ENCODE measurements at places on chromosomes 4 and X.

DNA sequence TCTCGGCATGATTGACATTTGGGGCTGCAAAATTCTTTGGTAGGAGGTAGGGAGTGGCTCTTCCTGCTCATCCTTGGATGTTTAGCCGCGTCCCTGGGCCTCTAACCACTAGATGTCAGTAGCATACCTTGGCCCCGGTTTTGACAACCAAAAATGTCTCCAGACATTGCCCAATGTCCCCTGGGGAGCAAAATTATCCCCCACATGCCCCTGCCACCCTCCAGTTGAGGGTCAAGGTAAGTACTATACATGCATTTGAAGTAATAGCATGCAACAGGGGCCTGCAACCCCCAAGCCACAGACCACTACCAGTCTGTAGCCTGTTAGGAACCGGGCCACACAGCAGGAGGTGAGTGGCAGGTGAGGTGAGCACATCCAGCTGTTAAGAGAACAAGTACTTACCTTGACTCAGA is 17.6 kb upstream of the KIAA1210 start:
- DNase-seq: no peak

DNA sequence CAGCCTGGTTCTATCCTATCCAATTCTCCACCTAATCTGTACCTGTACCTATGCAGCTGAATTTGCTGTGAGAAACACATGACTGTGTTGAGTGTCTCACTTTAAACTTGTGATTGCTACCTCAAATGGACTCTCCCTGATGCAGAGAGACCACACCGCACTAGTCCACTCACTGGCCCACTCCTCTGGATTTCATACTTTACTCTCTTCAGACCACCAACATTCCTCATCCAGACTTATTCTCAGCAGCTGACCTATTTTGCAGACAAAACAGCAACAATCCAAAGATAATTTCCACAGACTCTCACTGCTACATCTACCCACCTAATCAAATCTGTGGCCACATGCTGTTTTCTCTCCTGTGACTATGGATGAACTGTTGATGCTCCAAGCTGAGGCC is 45.2 kb downstream of the ACSL4 start:
- no peak for DNase-seq

DNA sequence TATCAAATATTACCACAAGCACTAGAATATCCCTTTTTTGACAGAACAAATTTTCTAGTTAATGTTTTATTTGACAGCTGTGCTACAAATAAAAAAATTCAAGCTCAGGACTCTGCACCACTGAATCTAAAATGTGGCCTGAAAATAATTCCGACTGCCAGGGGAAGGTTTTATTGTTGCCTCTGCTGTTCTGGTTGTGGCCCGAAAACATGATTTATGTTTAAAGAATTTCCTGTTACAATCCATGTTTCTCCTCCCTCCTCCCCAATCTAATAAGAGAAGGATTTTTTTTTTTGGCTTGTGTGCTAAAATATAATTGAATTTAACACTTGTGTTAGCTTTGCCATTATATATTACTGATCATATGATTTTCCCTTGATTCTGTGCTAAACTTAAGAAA is 227.8 kb downstream of the DCLK2 start:
- DNase-seq: no peak

DNA sequence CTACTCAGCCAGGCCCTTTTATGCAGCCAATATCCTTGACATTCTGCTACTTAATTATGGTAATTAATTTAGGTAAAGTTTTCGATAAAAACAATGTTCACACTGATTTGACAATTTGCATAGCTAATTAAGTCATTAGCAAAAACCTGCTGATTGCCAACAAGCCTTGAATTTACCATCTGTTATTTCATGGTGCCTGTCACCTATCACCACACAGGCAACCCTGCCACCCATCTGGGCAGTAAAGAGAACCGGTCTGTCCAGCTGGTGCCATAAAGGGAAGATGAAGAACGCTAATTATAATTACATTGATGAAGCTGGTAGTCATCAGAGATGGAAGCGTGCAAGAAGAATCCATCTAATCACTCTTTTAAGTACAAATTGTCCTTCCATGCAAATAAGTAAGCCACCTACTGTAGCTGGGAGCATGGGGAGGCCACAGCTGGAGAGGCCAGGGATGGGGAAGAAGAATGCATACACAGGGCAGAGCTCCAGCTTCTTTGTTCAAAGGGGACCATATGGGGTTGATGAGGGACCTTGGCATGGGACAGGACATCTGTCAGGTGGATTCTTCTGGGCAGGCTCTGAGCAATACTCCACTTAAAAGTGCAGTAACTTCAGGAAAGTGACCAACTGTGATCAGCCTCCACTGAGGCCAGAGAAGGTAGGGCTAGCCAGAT is 277.3 kb upstream of the TAPT1 start:
- DNase-seq: no peak

- DNase-seq: no peak
These were observed 4.1 kb upstream of the CD38 start for GRCh38 chr4:15774020-15774420.

GRCh38 chr4:88060431-88060830 is 53.0 kb downstream of the PKD2 start:
- no peak for DNase-seq

DNA sequence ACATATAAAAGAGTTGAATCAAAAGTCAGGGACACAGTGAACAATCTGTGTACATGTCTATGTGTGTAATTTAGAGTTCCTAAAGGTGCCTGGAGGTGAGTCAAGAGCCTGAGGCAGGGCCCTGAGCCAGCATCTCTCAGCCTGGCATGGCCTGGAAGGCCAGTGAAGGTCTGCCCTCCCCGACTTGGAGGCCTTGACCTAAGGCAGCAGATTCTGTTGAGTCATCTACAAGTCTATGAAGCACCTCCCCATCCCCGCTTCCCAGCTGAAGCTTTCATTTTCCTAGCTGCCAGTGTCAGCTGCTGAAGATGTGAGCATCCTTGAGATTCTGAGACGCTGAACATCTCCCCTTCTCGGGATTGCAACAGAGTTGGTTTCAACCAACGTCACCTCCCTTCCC is 583.9 kb downstream of the BCOR start:
- no peak for DNase-seq

- DNase-seq: no peak
These were observed 209.5 kb upstream of the PACRGL start for GRCh38 chr4:20490734-20491133.

- no peak for DNase-seq
These were observed 205.1 kb downstream of the STPG2 start for GRCh38 chr4:97938141-97938540.

DNA sequence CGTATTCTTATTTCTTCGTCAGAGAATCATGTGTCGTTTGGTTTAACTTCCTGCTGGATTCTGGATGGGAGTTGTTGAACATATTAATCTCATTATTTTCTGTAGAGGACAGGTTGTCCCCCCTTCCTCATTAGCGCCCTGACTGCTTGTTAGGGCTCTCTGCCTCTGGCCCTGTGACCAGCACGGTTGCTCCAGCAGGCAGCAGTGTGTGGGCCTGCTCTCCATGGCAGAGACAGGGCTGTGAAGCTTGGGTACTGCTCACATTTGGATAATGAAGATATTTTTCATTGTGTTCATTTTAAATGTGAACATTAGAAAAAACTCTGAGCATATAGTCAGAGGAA is 102.7 kb downstream of the KLHL8 start:
- DNase-seq: no peak

DNA sequence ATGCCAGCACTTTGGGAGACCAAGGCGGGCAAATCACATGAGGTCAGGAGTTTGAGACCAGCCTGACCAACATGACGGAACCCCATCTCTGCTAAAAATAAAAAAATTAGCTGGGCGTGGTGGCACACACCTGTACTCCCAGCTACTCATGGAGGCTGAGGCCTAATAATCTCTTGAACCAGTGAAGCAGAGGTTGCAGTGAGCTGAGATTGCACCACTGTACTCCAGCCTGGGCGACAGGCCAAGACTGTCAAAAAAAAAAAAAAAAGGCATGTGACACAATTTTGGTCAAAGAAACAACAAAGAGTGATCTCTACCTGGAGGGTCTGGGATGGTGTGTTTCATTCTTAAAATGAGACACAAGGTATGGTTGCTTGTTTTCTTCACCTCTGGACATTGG is 188.2 kb upstream of the HS3ST1 start:
- no peak for DNase-seq

GRCh38 chrX:18885328-18886004 is 98.4 kb downstream of the PHKA2 start:
- no peak for DNase-seq

DNA sequence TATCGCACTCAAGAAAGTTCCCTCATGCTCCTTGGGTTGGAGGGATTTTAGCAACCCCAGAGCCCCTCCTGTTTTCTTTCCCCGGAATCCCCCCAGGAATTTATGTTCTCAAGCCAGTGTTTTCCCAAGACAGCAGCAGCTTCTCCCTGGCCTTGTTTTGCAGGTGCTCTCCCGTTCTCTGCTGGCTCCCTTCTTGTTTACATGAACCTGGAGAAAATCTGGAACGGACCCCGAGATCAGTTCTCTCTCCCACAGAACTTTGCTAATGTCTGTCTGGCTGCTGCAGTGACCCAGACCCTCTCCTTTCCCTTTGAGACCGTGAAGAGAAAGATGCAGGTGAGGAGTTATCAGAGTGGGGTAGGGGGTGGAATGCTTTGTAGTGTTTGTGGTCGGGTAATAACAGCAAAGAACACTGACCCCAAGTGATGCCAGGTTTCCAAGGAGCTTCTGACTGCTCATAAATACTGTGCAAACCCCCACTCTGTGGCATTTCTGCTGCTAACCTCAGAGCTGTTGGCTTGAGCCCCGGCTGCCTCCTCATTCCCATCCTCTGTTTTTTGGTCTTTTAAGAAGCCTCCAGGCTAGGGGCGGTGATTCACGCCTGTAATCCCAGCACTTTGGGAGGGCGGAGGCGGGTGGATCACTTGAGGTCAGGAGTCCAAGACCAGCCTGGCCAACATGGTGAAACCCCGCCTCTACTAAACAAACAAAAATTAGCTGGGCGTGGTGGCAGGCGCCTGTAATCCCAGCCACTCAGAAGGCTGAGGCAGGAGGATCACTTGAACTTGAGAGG is 11.1 kb downstream of the SLC25A43 start:
- DNase-seq: peak; percentile 15

GRCh38 chrX:19640693-19641374 is 125.5 kb upstream of the MAP3K15 start:
- DNase-seq: no peak

DNA sequence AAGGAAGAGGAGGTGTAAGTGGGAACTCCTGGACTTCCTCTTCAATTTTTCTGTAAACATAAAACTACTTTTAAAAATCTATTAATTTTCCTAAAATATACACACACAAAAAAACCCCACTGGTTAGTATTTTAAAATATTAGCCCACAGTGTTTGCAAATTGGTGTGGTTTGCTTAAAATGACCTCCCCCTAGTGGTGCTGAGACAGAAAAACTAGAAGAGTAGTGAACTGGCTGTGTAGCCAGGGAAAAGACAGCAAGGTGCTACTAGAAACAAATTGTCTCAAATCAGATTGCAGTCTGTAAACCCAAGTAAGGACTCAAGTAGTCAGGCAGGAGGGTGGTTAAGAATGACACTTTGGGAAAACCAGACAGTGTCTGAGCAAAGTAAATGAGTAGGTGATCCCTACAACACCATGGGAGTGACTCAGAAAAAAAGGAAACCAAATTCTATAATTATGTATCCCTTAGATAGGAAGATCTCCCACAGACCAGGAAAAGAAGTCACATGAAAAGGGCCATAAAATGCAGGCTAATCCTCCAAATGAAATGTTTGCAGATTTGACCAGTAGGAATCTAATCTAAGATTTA is 26.0 kb downstream of the AMTN start:
- DNase-seq: no peak

GRCh38 chr4:15805583-15806517 is 27.7 kb downstream of the CD38 start:
- DNase-seq: peak; percentile 45

DNA sequence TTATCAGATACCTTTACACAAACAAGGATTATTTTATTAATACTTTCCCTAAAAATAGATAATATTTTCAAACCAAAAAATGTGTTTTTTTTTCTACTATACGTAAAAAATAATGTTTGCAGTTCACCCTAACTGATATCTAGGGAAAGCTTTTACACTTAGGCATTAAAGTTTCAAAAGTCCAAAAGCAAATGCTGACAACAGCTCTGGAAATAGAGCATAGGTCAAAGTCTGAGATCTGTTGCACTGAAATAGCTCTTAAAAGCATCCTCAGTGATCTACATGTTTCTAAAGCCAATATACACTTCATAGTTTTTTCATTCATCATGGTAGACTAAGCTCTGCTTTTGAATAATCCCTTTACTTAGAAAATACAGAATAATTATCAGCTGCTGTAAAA is 222.8 kb downstream of the TRAM1L1 start:
- no peak for DNase-seq

DNA sequence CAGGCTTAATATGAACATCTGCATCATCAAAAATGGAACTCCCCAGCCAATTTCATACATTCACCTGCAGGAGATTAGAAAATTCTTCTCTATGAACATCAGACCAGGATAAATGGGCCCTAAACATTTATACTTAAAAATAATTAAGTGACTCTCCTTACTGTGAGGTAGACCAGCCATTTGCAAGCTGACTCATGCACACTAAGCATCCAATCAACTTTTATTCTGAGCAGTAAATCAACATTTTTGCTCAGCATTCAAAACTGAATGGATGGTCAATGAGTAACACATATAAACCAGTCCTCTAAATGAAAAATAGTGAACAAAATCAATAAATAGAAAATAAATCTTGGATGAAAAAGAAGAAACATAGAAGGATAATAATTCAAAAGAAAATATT is 19.9 kb upstream of the PCDH10 start:
- no peak for DNase-seq

DNA sequence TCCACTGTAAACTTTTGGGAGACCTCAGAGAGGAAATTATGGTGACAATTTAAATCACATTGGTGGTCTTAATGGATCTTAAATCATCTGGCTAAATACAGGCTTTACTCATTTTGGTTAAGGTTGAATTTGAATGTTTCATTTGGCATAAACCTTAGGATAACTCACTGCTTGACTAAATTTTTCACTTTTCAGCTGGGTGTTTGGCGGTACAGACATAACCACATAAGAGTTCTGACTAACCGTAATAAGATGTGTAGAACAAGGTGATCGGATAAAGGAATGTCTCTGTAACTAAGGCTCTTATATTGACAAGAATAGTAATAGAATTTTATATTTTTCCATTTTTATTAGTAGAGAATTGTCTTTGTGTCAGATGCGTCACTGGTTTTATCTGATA is 281.0 kb downstream of the BMPR1B start:
- DNase-seq: no peak

- DNase-seq: peak; percentile 26
These were observed 779 bp upstream of the DDX60L start for GRCh38 chr4:168480931-168481611.

- DNase-seq: no peak
These were observed 31.7 kb downstream of the CCNG2 start for GRCh38 chr4:77188498-77189220.

DNA sequence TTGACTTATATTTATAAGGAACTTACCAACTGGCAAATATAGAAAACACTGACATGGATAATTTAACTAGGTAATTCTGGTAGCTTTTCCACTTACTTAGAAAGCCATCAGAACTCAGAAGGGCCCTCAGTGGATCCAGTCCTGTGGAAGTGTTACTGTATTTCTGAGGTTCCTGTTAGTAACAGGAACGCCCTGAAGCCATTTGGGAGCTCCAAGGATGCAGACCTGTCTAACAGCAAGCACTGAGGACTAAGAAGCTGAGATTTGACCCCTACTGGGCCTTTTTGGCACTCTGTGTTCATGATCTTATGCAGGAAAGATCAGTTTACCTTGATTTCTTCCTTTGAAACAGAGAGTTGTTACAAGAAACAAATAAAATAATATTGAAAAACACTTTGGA is 46.0 kb upstream of the TLL1 start:
- DNase-seq: no peak

Data from mucosa of gallbladder (tissue), 1 donor.